CD8-positive, alpha-beta memory T cell (primary cell): ENCODE measurements at places on chromosomes 2 and 18.

GRCh38 chr18:25306671-25307070 lies 45.3 kb downstream of the ZNF521 start:
- H3K27me3 ChIP-seq: no peaks in the 10 kb centered on the region
- no peak overlapping the region for H3K27ac ChIP-seq
- no peaks in the 10 kb centered on the region for H3K36me3 ChIP-seq
- H3K4me3 ChIP-seq: no peak overlapping the region
- no peaks in the 10 kb centered on the region for H3K4me1 ChIP-seq
- no peak for DNase-seq

DNA sequence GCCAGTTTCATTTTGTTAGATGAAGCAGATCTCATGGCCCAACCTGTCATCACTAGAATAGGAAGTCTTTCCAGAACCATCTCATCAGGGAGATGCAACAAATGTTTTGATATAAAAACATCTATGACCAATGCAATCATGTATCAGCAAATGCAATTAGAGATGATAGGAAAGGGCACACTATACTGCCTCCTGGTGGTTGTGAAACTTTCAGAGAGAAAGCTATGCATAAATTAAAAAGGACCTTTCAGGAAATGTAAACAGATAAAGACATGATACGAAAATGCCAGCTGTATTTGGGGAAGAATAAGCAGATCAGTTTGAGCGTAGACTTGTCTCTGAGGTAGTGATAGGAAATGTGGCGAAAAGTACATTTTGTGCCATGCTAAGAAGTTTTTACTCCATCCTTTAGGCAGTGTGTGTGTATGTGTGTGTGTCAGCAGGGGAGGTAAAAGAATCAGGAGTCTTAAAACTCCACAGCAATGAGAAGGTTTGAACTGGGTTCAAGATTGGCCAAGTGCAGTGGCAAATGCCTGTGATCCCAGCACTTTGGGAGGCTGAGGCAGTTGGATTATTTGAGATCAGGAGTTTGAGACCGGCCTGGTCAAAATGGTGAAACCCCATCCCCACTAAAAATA lies 479.3 kb downstream of the CPS1 start:
- H3K27me3 ChIP-seq: no peaks in the 10 kb centered on the region
- no peaks in the 10 kb centered on the region for H3K36me3 ChIP-seq
- no peak for DNase-seq

- DNase-seq: no peak
- H3K36me3 ChIP-seq: no peaks in the 10 kb centered on the region
- no peak overlapping the region for H3K4me3 ChIP-seq
- no peaks in the 10 kb centered on the region for H3K4me1 ChIP-seq
- H3K27me3 ChIP-seq: no peaks in the 10 kb centered on the region
Measured at GRCh38 chr2:149884871-149885270, 297.3 kb upstream of the MMADHC start.

GRCh38 chr18:46346213-46346612 lies 242.0 kb downstream of the HAUS1 start:
- H3K36me3 ChIP-seq: no peaks in the 10 kb centered on the region
- DNase-seq: no peak
- no peak overlapping the region for H3K4me3 ChIP-seq
- peaks cover 15% of the 10 kb centered on the region for H3K4me1 ChIP-seq
- H3K27me3 ChIP-seq: no peaks in the 10 kb centered on the region

DNA sequence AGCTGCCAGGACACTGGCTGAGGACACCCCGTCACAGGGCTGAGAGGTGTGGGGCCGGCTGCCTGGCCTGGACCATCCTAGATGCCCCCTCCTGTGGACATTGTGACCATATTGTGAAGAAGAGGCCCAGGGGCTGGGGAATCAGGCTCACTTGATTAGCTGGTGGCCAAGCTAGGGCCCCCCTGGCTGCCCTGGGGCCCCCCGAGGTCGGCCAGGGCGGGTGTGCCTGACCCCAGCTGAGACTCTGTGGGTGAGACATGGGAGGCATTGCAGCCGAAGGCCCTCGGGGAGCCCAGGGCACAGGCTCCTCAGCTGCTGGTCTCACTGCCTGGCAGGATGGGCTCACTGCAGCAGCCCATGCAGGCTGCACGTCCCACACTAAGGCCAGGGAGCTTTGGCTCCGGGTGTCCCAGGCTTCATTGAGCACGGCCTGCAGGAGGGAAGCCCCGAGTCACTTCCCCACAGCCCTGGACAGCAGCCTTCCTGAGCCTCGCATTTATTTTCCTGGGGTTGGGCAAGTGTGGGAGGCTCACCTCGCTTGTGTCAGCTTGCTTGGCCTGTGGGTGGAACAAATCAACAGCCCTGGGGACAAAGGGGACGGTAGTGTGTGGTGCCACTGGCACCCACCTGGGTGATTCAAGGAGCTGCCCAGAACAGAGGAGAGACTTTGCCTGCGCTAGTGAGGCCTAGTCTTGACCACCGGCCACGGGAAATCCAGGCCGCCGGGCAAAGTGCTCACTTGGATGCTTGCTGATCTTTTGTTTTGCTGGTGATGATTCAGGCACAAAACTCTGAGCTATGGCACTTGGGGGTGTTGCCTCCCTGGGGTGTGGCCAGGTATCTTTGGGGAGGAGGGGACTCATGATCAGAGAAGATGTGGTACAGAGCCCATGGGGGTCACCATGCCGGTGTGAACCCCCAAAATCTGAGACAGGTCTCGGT lies 1.3 kb downstream of the GAL3ST2 start:
- no peaks in the 10 kb centered on the region for H3K36me3 ChIP-seq
- no peak for DNase-seq
- H3K4me1 ChIP-seq: no peaks in the 10 kb centered on the region
- no peak overlapping the region for H3K4me3 ChIP-seq
- no peaks in the 10 kb centered on the region for H3K27me3 ChIP-seq
- H3K27ac ChIP-seq: no peak overlapping the region

DNA sequence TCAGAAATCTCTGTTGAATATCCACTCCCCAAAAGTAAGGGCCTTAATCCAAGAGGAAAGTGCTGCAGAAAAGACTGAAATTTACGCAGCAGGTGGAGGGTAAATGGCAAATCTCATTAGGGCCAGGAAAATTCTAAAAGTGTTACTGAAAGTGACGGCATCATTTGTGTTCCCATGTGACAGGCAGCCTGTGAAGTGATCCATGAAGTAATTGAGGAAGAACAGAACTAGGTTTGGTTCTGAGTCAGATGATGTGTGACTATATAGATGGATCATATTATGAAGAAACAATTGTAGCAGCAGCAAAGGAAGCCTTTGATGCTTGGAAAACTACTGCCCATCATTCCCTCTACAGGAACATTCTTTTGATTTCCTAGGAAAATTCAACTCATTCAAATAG lies 401.2 kb downstream of the TGIF1 start:
- DNase-seq: no peak
- no peak overlapping the region for H3K4me3 ChIP-seq
- H3K27me3 ChIP-seq: no peaks in the 10 kb centered on the region
- H3K4me1 ChIP-seq: no peaks in the 10 kb centered on the region

DNA sequence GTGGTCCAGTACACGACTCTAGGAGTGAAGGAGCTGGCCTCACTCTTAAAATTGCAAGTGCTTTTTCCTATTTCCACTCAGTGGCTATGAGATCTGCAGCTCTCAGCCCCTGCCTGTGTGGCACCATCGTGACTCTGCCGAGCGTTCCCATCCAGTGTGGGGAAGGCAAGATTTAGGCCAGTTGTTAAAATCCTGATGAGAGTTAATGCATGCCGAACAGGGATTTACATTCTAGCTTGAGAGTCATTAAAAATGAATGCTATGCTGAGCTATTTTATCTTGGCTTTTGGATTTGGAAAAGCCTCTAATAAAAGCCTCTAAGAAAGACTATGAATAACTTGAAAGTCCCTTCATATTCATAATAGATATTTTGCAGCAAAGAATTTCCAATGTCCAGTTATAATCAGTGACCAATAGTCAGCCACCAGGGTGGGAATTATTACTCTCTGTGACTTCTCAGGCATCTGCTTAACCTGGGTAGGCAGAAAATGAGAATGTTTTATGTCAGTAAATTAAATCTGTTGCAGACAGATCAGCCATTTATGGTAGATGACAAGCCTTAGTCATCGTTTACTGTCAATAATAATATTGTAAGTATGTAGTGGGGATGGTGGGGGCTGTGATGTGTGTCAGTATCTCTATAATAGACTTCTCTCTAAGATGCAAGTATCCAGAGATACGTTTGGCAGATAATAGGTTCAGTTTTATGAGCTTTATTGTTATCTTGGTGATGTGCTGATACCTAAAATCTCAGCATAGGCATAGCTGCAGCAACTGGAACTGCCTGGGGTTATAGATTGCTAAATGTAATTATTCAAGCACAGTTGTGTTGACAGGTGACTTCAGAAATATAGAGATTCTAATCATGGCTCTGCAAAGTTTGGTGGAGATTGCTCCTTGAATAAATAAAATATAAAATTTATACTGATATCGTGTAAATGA lies 207.8 kb downstream of the SOCS6 start:
- H3K4me1 ChIP-seq: no peaks in the 10 kb centered on the region
- H3K27me3 ChIP-seq: no peaks in the 10 kb centered on the region
- DNase-seq: no peak
- H3K27ac ChIP-seq: no peak overlapping the region

DNA sequence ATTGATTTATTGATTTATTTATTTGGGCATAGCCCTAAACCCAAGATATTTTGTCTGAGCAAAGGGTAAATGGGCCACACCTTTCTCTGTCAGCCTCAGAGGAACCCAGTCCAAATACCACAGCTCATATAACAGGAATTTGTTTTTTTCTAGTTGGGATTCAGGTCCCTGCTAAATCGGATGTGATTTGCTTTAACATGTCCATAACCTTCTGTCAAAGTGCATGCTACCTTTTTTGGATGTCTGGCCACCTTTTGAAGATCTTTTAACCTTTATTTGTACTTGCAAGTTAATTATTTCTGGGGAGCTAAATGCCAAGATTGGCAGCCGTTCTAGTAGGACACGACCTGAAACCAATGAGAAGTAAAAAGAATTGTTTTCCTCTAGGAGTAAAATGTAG lies 303.2 kb upstream of the UBE2E3 start:
- no peak overlapping the region for H3K27ac ChIP-seq
- no peaks in the 10 kb centered on the region for H3K27me3 ChIP-seq
- no peaks in the 10 kb centered on the region for H3K4me1 ChIP-seq
- no peak overlapping the region for H3K4me3 ChIP-seq
- H3K36me3 ChIP-seq: no peaks in the 10 kb centered on the region

- DNase-seq: no peak
- no peak overlapping the region for H3K27ac ChIP-seq
- no peak overlapping the region for H3K4me3 ChIP-seq
- H3K27me3 ChIP-seq: peaks cover 84% of the 10 kb centered on the region
Measured at GRCh38 chr2:176093145-176093897, 800 bp downstream of the HOXD13 start.

DNA sequence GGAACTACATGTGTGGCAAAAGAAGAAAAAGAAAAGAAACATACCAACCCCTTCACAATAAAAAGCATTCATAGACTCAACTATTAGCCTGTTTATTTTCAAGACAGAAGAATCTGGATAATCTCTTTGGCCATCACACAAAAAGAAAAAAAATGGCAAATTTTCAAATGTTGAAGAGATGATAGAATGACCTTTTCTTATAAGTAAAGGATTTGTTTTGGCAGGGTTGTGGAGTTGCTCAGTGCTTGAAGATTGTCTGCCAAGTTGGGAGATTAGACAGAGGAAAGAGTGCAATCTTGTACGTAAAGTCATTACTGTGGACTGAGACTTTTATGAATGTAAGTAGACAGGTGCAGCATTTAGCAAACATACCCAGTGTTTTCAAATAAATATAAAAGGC lies 18.5 kb upstream of the FAM171B start:
- no peaks in the 10 kb centered on the region for H3K4me1 ChIP-seq
- H3K27ac ChIP-seq: no peak overlapping the region
- no peak overlapping the region for H3K4me3 ChIP-seq
- peaks cover 6% of the 10 kb centered on the region for H3K36me3 ChIP-seq
- H3K27me3 ChIP-seq: no peaks in the 10 kb centered on the region

DNA sequence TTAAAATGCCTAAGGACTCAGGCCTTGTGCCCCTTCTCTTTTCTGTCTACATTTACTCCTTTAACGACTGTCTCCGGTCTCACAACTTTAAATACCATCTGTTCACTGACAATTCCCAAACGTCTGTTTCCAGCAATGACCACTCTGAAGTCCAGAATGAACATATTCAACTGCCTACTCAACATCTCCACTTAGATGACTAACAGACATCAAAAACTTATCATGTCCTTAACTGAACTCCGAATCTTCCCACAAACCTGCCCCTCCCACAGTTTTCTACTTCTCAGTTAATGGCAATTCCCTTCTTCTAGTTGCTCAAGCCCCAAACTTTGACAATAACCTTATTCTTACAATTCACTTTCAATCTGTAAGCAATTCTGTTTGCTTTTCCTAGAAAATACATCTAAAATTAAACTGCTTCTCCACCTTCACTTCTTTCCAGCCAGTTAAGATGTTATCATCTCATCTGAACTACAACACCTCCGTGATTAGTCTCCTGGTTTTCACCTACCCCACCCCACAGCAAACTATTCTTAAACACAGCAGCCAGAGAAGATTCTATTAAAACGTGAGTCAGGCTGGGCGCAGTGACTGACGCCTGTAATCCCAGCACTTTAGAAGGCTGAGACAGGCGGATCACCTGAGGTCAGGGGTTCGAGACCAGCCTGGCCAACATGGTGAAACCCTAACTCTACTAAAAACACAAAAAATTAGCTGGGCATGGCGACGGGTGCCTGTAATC lies 2.8 kb downstream of the C1D start:
- peaks cover 45% of the 10 kb centered on the region for H3K4me1 ChIP-seq
- DNase-seq: no peak
- H3K4me3 ChIP-seq: no peak overlapping the region
- no peaks in the 10 kb centered on the region for H3K27me3 ChIP-seq
- no peak overlapping the region for H3K27ac ChIP-seq

GRCh38 chr2:109289504-109290222 lies 160.7 kb downstream of the SH3RF3 start:
- no peak overlapping the region for H3K27ac ChIP-seq
- H3K27me3 ChIP-seq: no peaks in the 10 kb centered on the region
- no peaks in the 10 kb centered on the region for H3K36me3 ChIP-seq
- DNase-seq: no peak

GRCh38 chr2:8288206-8288605 lies 393.6 kb upstream of the ID2 start:
- H3K4me1 ChIP-seq: no peaks in the 10 kb centered on the region
- DNase-seq: no peak
- H3K36me3 ChIP-seq: no peaks in the 10 kb centered on the region
- no peak overlapping the region for H3K4me3 ChIP-seq

GRCh38 chr2:219551441-219552381 lies 7.9 kb downstream of the TMEM198 start:
- no peak overlapping the region for H3K27ac ChIP-seq
- peaks cover 7% of the 10 kb centered on the region for H3K4me1 ChIP-seq
- peak overlapping the region; percentile 32 for H3K4me3 ChIP-seq
- peaks cover 26% of the 10 kb centered on the region for H3K27me3 ChIP-seq
- no peaks in the 10 kb centered on the region for H3K36me3 ChIP-seq
- peak; percentile 26 for DNase-seq

DNA sequence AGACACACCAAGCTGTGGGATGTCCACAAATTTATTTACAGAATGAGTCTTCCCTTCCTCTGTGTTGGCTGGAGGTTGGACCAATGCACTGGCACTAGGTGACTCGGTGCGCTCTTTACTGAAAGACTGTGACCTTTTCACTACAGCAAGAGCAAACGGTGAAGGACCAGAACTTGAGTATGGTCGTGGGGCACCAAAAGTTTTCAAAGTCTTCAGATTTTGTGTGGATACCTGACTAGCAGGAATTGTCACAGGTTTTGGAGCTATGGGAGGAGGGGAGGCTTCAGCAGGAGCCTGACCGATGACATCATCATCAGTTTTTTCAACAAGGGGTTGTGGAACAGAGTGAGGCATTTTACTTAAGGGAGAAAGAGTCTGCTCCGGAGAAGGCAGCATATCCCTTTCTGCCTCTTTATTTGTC lies 73.0 kb upstream of the GRB14 start:
- no peak overlapping the region for H3K27ac ChIP-seq
- no peaks in the 10 kb centered on the region for H3K27me3 ChIP-seq
- no peak overlapping the region for H3K4me3 ChIP-seq
- no peak for DNase-seq
